ENCODE measurements at places on chromosomes 13 and 19. TPM values are rescaled to one million over a fixed set of nuclear protein-coding genes. Genes with fewer than 3 reads are reported as not detected.

GRCh38 chr13:111518161-111518792, 197.8 kb downstream of the TEX29 start:
- H3K27me3 ChIP-seq = no peaks in the 10 kb centered on the region
- no peak overlapping the region for H3K27ac ChIP-seq
- no peak overlapping the region for H3K4me3 ChIP-seq
- no peaks in the 10 kb centered on the region for H3K4me1 ChIP-seq
- DNase-seq = no peak

Gene ZNF99
- total RNA-seq = not detected

- no peak overlapping the region for H3K27ac ChIP-seq
- no peaks in the 10 kb centered on the region for H3K4me1 ChIP-seq
- DNase-seq = no peak
- no peaks in the 10 kb centered on the region for H3K27me3 ChIP-seq
Observed at GRCh38 chr19:15874821-15875474, 22.9 kb downstream of the CYP4F2 start.

- peaks cover 48% of the 10 kb centered on the region for H3K4me1 ChIP-seq
- no peak for DNase-seq
- peak overlapping the region; percentile 93 for H3K4me3 ChIP-seq
- H3K36me3 ChIP-seq = no peaks in the 10 kb centered on the region
- H3K27ac ChIP-seq = peak overlapping the region; percentile 82
Observed at GRCh38 chr13:95301968-95302393, 730 bp upstream of the ABCC4 start.

DNA sequence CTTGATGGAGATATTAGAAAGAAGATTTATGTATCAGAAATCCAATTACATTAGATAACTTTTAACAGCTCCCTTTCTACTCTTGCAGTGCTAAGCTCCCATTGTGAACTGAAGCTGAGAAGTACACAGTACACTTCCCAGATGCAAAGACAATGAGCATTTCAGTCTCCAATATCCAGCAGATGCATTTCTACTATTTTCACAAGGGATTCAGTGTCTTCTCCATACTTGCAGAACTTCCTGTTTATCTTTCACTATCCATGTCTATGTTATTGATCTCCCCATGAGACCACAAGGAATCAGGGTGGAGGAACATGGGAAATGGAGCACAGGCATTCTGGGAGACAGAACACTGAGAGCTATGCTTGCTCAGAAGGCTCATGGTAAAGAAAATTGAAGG, 207.5 kb downstream of the ENOX1 start:
- H3K4me1 ChIP-seq = no peaks in the 10 kb centered on the region
- no peak overlapping the region for H3K4me3 ChIP-seq
- no peaks in the 10 kb centered on the region for H3K27me3 ChIP-seq

DNA sequence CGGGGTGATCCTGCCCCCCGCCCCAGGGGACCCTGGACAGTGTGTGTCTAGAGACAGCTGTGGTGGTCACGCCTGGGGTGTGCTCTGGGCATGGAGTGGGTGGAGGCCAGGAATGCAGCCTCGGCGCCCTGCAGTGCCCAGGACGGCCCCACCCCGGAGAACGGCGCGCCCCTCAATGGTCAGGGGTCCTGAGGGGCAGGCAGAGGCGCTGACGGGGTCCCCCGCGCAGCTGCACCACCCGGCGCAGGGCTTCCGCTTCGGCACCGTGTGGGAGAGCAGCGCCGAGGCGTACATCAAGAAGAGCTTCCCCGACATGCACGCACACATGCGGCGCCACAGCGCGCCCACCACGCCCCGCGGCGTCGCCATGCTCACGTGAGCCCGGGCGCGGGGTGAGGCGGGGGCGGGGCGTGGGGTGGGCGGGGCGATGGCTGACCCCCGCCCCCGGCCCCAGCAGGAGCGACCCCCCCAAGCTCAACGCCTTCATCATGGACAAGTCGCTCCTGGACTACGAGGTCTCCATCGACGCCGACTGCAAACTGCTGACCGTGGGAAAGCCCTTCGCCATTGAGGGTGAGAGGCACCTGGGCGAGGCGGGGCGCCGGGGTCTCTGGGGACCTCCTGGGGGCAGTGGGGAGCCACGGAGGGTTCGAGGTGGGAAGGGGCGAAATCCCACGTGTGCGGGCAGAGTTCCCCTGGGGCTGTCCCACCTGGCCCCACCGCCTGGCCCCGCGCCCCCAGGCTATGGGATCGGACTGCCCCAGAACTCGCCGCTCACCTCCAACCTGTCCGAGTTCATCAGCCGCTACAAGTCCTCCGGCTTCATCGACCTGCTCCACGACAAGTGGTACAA, 7.4 kb downstream of the GRIN3B start:
- DNase-seq = peak; percentile 85
- peaks cover 4% of the 10 kb centered on the region for H3K4me1 ChIP-seq
- H3K4me3 ChIP-seq = no peak overlapping the region
- H3K27me3 ChIP-seq = no peaks in the 10 kb centered on the region
- no peak overlapping the region for H3K27ac ChIP-seq
- peaks cover 41% of the 10 kb centered on the region for H3K36me3 ChIP-seq

Data from upper lobe of left lung (tissue), 6 donors.